ENCODE measurements at places on chromosomes 4 and X.

DNA sequence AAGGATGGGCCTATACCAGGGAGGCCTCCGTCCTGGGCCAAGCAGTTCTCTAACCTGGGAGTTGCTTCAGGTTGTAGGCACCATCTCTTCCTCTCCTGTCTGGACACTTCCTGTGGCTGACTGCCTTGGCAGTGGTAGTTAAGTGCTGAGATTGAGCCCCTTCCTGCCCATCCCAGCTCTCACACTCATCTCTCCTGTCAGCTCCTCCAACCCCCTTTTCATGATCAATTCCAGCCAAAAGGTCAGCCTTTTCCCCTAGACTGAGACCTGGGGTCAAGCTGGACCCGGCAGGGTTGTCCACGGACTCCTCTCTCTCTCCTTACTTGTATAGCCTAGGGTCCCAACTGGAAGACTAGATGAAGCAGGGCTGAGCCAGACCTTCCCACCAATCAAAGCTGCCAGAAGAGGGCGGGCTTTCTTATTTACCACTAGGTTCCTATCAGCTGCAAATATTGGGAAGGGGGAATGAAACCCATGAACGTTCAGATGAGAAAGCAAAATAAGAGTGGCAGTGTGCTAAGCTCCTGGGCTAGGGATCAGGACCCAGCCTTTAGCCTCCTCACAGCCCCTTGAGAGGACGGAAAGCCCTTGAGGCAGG lies 34.5 kb downstream of the KDM5C start:
- DNase-seq = no peak

DNA sequence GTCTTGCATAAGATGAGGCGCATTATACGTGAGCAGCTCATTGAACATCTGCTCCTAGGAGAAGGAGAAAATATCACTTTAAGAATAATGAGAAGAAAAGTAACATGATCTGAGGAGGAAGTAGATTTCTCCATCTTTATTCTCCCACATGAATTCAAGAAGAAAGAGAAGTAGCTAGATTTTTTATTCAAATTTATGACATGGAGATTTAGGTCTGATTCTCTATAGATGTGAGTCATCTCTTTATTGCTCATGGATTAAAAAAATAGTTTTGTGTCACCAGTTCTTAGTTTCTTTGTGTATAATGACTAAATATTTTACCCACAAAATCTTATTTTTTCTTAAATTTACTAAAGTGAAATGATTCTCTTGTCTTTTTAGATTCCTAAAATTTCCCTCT lies 40.4 kb downstream of the HPGDS start:
- DNase-seq = no peak

- no peak for DNase-seq
These were observed 357.4 kb downstream of the STIM2 start for GRCh38 chr4:27218013-27218412.

DNA sequence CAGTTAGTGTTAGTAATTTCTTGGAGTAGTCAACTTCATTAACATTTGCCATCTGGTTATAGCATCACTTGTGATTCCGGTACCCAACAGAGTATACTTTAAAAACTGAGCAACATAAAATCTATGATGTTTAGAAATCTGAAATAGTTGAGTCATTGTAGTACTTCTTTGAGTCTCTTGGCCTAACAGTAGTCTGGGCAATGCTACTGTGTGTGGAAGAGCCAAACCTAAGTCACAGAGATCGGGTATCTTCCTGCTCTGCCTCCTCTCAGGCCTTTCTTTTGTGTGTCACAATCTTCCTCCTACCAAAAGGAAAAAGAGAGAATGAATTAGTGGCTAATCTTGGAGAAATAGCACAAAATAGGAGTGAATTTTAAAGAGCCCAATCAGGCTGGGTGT lies 25.5 kb downstream of the DCUN1D4 start:
- DNase-seq = no peak

DNA sequence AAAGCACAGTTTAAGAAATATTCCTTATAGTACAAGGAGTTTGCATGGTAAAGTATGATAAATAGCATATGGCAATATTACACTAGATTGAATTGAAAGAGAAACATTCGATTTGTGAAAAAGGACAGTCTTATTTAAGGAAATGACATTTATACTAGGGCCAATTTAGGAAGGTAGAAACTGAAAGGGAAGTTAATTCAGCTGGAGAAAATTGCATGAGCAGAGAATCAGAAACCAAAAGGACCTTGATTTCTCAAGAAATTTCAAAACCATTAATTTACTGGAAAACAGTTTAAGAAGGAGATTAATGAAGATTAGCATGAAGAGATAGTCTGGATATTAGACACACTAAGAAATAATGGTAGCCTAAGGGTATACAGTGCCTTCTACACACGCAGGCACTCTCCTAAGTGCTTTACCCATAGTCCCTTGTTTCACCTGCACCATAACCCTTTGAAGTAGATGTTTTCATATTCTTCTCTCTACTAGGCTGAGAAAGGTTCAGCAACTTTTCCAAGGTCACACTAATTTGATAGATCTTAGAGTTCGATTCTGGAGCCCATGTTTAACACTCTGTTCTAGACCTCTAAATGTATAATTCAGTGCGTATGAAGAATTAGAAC lies 259.1 kb upstream of the SLIT2 start:
- no peak for DNase-seq

DNA sequence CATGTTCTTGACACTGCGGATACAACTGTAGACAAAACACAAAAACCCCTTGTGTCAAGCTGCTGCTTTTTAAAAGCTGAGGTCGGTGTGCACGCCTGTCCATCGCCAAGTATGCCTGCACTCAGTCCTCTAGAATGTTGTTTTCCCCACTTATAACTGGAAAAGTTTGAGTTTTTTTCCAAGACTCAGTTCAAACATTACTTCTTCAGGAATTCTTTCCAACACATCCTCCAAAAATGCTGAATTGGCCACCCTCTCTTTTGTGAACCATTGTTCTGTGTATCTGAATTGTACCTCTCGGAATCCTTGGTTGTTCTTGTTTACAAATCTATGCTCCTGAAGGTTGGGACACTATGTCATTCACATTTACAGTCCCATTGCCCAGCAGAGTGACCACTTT lies 94.6 kb downstream of the REELD1 start:
- no peak for DNase-seq

GRCh38 chrX:19697416-19697815 lies 182.1 kb upstream of the MAP3K15 start:
- no peak for DNase-seq

- peak; percentile 20 for DNase-seq
These were observed 670.3 kb upstream of the FAM241A start for GRCh38 chr4:111475001-111475400.

GRCh38 chr4:46839128-46839527 lies 69.9 kb downstream of the COX7B2 start:
- no peak for DNase-seq

DNA sequence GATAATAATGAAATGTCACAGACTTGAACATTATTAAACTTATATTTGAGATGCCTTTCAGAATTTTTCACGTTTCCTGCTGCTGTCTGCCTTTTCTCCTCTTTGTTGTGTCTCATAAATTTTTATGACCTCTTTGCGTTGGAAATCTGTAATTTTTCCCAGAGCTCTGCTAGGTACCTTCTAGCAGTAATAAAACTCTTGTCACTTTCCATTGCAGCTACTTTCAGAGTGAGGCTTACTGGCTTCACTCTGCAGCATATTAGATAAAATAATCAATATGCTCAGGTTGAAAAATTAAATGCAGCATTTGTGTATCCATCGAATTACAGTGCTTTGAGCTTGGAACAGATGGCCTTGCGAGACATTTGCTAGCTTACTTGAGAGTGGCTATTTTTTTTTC lies 689.0 kb downstream of the GRID2 start:
- DNase-seq = no peak

DNA sequence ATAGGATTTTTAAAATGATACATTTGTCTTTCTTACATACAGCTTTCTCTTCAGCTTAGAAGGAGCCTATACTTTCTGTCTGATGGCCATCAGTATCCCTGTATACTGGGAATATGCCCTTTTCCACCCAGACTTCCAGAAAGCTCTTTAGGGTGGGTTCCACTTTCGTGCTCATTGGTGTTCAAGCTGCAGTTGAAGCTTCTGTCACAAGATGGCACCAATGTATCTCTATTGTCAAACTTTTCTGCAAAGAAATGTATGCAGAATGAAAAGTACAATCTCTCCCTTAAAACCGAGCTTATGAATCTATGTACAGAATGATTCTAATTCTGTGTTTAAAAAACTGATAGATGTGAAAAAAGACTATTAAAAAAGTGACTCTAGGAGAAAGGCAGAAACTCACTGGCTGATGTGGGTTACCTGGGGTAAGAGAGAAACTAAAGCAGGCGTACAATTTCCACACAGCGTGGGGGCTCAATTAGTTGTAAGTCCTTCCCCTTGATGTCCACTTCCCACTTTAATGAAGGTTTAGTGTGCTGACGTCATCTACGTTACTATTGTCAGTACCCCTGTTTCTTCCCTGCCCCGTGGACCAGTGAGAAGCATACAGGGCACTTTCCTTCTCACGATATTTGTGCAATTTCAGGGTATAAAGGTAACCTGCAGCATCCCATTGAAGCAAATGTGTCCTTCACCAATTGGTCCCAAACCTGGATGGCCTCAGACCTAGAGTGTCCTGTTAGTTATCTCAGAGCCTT lies 57.3 kb upstream of the TCEAL2 start:
- peak; percentile 14 for DNase-seq

- DNase-seq = no peak
These were observed 19.1 kb upstream of the ZXDA start for GRCh38 chrX:57929373-57929772.

GRCh38 chr4:10872833-10873517 lies 188.4 kb upstream of the CLNK start:
- no peak for DNase-seq

Measured in neural crest cell (in vitro differentiated cells).